Fibroblast of skin of back (primary cell): ENCODE measurements at places on chromosomes 3 and 15.

GRCh38 chr3:194278186-194278845 lies 72.8 kb downstream of the CPN2 start:
- no peak for DNase-seq

- DNase-seq, result peak; percentile 27
These were observed 143.7 kb upstream of the ZNF385D start for GRCh38 chr3:21894459-21895340.

GRCh38 chr3:190989218-190989617 lies 126.7 kb upstream of the GMNC start:
- no peak for DNase-seq

- no peak for DNase-seq
These were observed 34.8 kb downstream of the ST3GAL6 start for GRCh38 chr3:98797905-98798304.

GRCh38 chr3:98561727-98562521 lies 30.1 kb downstream of the GPR15 start:
- DNase-seq, result no peak

DNA sequence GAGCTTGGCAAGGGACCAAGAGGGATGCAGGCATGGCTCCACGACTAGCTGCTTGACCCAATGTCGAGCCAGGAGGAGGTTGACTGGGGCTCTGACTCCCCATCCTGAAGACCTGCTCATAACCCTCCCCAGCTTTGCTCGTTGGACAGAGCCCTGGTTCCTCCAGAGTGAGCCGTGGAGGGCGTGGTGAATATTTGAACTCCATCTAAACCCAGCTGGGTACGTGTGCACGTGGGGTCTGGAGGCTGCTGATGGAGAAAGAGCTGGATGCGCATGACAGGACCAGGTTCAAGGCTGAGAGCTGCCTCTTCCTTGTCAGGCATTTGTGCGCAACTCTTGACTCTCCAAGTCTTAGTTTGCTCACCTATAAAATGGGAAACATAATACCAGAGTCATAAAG lies 282.8 kb downstream of the TLE3 start:
- DNase-seq, result no peak

GRCh38 chr3:66228707-66229106 lies 7.9 kb downstream of the SLC25A26 start:
- DNase-seq, result no peak

- no peak for DNase-seq
These were observed 51.8 kb downstream of the ONECUT1 start for GRCh38 chr15:52738311-52738710.

DNA sequence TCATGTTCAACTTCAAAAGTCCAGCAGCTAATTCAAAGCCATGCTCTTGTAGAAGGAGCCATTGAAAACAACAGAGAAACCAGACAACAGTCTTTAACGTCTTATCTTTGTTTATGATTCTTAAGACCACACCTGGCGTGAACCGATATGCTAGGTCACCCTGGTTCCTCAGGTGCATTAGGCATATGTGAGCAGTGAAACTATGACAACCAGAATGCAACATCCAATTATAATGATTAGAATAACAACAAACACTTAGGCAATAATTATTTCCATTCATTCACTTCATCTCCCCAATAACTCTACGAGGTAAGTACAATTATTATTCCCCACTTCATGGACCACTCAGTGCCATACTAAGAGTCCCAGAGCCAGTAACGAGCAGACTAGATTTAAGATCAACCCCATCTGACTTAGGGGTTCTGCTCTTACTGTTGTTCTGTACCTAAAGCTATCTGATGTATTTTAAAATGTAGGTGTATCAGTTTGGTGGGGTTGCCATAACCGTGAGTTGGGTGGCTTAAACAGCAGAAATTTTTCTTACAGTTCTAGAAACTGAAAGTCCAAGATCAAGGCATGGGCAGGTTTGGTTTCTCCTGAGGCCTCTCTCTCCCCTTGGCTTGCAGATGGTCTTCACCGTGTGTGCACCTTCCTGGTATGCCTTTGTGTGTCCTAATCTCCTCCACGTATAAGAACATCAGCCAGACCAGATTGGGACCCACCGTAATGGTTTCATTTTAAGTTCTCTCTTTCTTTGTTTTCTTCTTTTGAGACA lies 997.8 kb upstream of the CFAP20DC start:
- no peak for DNase-seq

GRCh38 chr15:51198701-51199232 lies 104.1 kb upstream of the TNFAIP8L3 start:
- DNase-seq, result no peak

DNA sequence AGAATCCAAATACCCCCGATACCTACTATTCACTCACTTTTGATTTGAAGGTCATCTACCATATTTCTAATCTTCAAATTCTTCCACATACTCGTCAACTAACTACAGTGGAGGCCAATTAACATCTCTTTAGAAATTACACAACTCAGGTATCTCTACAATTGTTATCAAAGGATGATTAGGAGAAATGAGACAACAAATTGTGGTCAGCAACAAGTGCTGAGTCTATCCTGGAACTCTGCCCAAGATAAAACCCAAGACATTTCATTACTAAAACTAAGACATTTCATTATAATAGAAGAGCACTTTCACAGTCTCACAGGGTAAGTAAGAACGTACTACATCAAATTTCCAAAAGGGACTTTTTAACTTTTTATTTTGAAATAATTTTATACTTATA lies 100.0 kb downstream of the TBC1D5 start:
- no peak for DNase-seq

DNA sequence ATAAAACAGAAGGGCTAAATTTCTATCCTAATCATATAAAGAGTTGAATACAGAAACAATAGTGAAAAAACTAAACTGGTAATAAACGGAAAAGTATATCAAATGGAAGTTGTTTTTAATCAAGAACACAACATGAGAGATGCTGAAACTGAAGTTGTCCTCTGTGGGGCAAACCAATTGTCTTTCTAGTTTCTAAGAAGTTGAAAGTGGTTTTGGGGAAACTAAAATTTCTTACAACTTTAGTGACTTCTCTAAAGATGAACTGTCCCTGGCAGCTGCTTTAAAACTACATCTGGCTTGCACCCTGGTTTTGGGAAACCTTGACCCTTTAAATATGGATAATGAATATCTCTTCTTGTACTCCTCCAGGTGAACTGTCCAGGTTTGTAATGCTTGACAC lies 155.6 kb downstream of the ADAM10 start:
- no peak for DNase-seq

- no peak for DNase-seq
These were observed 2.2 kb upstream of the CD86 start for GRCh38 chr3:122052968-122053367.

GRCh38 chr3:129603561-129603942 lies 2.9 kb downstream of the PLXND1 start:
- no peak for DNase-seq

- peak; percentile 79 for DNase-seq
These were observed 161.3 kb downstream of the ABHD5 start for GRCh38 chr3:43852066-43852465.

DNA sequence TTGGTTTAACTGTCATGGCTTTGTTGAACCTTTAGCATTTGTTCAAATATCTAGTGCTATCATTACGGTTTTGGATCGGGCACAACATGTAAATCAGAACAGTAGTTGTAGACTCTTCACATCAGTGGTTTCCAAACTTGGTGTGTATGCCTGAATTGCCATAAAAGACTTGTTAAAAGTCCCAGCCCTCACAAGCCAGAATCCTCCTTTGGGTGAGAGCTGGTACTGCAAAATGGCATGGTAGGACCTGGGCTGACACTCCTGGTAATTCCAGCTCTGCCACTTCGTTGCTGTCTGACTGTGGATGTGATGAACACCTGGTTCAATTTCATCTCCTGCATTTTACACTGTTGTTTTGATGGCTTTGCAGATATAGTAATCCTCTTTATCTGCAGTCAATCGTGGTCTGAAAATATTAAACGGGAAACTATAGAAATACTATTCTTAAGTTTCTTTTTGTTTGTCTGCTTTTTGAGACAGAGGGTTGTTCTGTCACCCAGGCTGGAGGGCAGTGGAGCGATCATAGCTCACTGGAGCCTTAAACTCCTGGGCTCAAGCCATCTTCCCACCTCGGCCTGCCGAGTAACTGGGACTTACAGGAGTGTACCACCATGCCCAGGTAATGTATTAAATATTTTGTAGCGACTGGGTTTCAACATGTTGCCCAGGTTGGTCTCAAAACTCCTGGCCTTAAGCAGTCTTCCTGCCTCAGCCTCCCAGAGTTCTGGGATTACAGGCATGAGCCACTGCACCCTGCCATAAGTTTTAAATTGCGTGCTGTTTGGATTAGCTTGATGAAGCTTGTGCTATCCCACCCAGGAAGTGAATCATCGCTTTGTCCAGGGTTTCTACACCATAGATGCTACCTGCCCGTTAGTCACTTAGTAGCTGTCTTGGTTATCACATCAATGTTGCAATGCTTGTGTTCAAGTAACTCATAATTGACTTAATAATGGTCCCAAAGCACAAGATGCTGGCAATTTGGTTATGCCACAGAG lies 61.6 kb downstream of the RAB7A start:
- DNase-seq, result peak; percentile 35

GRCh38 chr3:48591886-48592518 lies 3.1 kb downstream of the COL7A1 start:
- no peak for DNase-seq

GRCh38 chr3:30913176-30913575 lies 18.7 kb upstream of the GADL1 start:
- peak; percentile 85 for DNase-seq

GRCh38 chr15:44659056-44659455 lies 4.4 kb downstream of the SPG11 start:
- DNase-seq, result no peak

DNA sequence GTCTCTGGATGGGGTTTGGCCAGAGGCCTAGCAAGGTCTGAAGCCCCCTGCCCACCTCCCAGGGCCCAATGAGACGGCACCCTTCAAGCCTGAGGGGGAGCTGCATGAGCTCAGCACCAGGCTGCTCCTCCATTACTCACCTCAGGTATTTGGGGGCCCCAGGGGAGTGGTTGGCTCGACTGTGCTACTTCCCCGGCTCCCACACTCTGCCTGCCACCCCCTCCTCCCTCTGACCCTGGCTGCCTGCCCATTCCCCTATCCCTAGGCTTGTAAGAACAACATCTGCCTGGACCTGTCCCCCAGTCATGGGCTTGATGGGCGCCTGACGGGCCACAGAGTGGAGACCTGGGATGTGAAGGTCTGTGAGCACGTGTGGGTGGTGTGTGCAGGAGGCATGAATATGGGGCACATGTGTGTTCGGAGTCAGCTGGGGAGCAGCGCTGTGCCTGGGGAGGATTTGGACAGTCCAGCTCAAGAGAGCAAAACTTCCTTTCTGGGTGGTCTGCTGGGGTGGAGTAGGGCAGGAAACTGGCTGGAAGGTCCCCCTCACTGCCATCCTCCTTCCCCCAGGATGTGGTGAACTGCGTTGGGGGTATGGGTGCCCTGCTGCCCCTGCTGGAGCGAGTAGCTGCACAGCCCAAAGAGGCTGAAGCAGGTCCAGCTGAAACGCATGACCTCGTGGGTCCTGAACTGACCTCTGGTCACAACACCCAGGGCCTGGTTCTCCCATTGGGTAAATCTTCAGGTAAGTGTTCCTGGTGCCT lies 17.4 kb downstream of the NBEAL2 start:
- DNase-seq, result no peak

DNA sequence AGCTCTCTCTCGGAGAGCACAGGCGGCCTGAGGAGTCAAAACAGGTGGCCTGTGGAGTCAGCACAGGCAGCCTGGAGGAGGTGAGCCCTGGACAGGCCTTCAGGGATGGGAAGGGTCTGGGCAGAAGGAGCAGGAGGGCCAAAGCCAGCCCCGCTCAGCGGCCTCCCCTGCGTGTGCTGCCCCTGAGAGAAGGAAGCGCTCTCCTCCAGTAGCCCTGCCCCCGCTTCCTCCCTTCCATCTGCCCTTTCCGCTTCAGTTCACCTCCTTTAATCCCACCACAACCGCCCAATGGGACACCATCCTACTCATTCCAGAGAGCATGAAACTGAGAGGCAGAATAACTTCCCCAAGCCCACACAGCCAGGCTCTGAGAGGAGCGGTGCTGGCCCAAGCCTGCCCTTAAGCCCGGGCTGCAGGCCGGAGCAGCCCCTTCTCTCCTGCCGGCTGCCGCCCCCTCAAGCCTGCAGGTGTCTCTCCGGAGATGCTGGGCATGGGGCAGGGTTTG lies 3.2 kb upstream of the NR2E3 start:
- no peak for DNase-seq

- DNase-seq, result peak; percentile 17
These were observed 1.4 kb downstream of the EPHB1 start for GRCh38 chr3:134796281-134797056.

DNA sequence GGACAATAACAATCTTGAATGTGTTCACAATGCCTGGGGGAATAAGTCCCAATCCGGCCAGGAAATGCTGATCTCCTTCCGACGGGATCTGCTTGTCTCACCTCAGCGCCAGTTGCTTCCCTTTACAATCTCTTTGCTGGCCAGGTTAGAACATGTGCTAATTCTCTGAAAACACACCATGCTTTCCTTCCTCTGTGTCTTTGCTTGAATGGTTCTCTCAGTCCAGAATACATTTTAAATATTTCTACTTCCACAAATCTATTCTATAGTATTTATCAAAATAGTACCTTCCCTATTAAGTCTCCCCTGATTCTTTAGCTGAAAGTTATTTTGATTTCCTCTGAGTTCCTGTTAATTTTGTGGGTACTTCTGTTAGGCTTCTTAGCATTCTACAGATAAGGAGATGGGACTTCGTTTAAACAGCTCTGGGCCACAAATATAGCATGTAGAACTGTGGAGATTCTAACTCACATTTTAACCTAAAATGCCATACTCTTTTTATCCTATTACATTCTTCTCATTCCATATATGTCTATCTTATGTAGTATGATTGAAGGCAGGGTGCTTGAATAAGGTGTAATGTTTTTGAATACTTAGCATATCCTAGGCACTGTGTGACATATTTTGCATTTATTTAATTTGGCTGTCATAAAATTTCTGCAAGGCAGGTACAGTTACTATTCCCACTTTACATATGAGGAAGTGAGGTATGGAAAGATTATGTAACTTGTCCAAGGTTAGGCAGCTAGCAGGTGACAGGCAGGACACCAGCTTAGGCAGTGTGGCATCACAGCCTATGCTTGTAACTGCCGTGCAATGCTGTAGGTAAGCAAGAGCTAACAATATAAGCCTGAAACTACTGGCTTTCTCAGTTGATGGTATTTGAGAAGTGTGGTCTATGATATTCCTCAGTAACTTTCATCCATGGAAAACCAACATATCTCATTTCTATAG lies 299.8 kb downstream of the LPP start:
- DNase-seq, result no peak

GRCh38 chr15:60389261-60390077 lies 8.3 kb downstream of the ANXA2 start:
- no peak for DNase-seq

DNA sequence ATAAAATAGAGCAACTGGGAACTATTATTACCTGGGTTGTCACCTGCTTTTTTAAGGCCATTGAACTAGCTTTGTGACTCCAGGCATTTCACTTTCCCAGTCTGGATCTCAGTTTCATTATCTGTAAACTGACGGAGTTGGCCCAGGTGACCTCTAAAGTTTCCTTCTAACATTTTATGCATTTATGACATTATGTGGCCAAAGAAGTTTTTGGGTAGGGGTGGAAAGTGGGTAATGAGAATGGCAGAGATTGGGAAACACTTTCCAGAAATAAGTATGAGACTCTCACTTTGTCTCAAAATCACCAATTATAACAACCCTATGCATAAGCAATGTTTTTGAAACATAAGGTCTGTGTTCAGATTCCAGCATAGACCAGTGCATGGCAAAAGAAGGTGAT lies 99.1 kb upstream of the ARHGEF3 start:
- no peak for DNase-seq

GRCh38 chr3:177213801-177214535 lies 16.7 kb upstream of the TBL1XR1 start:
- DNase-seq, result peak; percentile 34

GRCh38 chr15:31292391-31293015 lies 34.1 kb upstream of the KLF13 start:
- DNase-seq, result no peak

GRCh38 chr15:85727068-85727467 lies 67.7 kb downstream of the KLHL25 start:
- peak; percentile 62 for DNase-seq
